Activated B cell treated with CpG ODN at 0.5 μM for 24 hours (primary cell): ENCODE measurements at places on chromosomes 6 and 20.

DNA sequence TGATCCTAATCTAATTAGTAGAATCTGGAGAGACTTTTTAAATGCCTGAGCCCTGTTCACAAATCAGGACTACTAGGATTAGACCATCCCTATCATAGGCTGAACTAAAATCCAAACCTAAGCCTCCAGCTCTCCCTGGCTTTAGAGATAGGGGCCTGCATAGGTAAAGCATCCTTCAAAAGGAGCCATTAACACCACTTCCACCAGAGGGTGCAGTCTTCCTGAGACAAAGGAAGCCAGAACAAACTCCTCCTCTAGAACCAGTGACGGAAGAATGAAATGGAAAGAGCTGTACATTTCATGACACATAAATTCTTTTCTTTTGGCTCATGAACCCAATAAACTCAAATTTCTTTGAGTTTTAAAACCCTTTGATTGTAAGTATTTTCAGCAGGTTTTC is 291.2 kb upstream of the ADGRB3 start:
- DNase-seq: no peak

DNA sequence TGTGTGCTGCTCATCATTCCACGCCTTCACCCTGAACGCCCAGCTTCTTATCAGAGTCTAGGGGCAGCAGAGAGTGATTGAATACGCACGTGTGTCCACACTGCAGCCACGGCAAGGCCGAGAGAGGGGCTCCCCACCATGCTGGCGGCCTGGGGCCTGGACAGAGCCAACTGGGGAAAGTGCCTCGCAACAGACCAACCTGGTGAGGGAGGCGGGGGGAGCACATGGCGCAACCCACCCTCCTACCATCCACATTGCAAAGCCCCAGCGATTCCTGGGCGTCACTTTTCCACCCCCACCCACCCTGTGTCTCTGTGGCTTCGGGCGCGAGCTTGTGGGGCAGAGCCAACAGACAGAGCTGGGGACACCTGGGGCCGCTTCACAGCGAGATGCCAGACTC is 66.4 kb upstream of the DUSP22 start:
- no peak for DNase-seq

GRCh38 chr6:159941286-159942113 is 27.4 kb upstream of the IGF2R start:
- no peak for DNase-seq

DNA sequence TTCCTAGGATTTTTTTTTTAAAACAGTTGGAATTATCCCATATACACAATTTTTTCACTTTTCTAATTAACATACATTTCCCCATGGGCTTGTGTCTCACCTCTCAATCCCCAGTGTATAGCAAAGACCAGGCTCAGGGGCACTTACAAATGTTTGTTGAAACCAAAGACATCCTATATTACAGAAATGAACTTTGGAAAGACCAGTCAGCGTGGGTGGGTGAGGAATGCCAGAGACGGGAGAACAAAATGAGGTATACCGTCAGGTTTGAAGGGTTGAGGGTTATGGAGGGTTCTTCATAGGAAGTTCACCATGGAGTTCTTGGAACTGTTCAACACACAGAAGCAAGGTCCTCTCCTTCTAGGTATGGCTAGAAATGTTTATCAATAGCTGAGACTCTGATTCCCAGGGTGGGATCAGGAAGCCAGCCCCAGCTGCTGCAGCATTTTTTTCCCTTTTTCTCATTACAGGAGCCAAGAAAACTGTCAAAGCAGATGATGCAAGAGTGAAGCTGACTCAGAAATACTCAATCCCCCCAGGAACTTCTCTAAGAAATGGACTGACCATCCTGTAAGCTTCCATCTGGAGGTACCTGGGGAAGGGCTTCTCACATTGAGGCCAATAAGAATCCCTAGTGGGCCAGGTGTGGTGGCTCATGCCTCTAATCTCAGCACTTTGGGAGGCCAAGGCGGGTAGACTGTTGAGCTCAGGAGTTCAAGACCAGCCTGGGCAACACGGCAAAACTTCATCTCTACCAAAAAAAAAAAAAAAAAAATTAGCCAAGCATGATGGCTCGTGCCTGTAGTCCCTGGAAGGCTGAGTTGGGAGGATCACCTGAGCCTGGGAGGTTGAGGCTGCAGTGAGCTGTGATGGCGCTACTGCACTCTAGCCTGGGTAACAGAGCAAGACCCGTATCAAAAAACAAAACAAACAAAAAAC is 15.9 kb upstream of the TBC1D20 start:
- no peak for DNase-seq

DNA sequence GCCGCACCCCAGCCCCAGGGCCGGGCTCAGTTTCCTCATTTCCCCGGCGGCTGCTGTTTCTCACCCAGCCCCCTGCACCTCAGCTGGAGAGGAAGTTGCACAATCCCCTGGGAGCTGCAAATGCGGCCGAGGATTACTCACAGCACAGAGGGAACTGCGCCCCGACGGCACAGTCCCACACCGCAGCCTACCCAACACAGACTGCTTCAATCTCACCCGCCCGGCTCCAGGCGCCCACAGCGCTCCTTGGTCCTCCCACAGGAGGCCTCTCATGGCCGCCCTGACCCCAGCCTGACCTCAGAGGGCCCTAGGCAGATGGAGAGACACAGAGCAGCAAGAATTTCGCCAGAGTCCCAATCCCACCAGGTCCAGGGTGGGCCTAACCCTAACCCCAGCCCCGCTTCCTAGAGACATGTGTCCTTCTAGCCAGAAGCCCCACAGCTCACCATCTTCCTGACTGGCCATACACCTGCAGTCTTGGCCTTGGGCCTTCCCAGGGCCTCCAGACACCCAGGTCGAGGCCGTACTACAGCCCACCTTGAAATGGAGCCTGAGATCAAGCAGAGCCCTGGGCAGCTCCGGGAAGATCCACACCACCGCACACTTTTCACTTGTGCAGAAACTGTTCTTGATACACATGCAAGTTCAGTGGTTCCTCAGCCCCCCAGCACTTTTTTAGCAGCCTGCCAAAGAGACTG is 11.7 kb downstream of the TFEB start:
- DNase-seq: peak; percentile 76

DNA sequence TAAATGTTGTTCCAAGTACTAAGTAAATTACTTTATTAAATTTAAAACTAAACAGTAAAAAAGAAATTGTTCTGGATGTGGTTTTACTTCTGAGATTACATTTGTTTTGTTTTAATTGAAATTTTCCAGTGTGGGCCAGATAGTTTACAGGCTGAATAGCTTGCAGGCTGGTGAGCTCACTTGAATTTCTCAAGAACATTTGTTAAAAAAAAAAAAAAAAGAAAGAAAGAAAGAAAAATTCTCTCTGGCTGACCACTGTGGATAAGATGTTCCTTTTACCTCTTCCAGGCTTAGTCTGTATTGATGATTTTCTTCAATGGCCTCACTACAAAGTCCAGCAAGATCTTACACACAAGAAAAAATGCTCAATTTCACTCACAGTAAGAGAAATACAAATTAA is 85.4 kb downstream of the PLCG1 start:
- DNase-seq: no peak

GRCh38 chr6:3755637-3756545 is 4.4 kb upstream of the PXDC1 start:
- DNase-seq: no peak

GRCh38 chr6:12008366-12009179 is 3.5 kb upstream of the HIVEP1 start:
- DNase-seq: peak; percentile 78

DNA sequence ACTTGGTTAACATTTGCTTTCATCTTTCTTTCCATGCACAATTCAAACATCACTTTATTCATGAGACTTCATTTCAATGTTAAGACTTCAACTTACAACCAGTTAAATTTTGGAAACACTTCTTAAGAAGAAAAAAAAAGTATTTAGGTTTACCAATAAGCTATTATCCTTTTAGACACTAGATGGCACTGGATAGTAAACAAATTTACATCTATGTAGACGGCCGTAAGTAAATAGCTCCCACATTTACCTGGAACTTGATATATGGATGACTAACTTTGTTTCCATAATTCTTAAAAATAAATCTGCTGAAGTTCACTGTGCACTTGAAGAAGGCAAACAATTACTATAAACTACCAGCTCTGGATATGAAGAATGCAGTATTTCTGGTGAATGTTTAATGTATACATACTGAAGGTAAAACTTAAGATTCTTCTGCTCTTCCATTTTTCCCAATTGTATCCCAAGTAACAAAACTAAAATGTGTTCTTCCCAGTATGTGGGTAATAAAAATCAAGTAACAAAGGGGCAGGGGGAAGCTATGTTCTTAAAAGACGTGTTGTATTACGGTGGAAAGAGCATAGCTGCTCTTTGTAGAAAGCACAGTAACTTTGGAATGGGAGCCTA is 130.6 kb upstream of the C6orf118 start:
- no peak for DNase-seq

DNA sequence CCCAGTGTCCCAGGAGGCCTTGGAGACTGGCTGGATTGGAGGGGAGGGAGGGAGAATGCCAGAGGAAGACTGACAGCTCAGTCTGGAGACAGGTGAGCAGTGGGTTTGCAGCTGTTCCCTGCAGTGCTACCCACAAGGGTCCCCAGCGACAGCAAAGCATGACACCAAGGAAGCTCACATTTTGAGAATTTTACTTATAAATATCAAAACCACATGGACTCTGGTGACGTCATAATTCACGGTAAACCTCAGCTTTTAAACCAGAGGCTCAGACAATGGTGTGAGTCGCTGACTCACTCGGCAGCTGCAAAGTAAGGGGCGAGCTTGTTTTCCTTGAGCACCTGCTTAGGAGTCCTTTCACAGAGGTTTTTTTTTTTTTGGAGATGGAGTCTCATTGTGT is 65.2 kb downstream of the THBS2 start:
- DNase-seq: no peak

GRCh38 chr6:106142876-106143431 is 56.8 kb downstream of the PRDM1 start:
- no peak for DNase-seq

GRCh38 chr6:105642708-105643107 is 239.8 kb upstream of the PREP start:
- no peak for DNase-seq

DNA sequence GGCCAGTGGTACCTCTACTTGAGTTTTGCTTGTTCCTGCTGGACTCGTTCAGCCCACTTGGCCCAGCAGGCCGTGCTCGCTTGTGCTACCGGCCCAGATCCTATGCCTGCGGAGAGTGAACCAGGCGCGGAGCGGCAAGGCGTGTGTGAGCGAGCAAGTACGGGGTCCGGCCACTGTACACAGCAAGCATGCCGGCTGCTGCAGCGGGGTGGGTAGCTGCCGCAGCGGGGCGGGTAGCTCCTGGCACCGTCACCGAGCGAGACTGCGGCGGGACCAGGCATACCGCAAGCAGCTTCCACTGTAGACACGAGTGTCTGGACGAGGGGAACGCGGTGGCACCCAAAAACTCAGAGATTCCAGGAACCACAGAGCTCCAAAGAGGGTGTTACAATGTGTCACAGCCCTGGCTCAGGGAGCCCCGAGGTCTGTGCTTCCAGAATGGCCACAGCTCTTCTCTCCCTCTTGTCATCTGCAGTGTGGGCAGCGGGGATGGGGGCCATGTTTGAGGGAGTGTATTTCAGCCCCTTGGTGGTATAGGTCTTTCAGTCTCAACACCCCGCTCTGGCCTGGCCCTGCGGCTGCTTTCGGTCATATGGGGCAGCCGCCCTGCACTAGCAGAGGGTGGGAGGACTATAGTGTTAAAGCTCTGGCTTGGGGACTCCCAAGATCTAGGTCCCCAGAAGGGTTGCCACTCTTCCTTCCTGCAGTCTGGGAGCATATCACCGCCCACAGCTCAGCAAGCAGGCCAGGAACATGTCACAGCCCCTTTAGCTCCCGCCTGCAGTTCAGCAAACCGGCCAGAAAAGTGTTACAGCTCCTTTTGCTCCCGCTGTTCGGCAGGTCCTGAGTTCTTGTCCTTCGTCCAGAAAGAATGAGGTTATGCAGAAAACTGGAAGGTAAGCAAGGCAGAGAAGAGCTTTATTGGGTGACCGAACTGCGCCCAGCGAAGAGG is 6.1 kb upstream of the RWDD1 start:
- DNase-seq: no peak

DNA sequence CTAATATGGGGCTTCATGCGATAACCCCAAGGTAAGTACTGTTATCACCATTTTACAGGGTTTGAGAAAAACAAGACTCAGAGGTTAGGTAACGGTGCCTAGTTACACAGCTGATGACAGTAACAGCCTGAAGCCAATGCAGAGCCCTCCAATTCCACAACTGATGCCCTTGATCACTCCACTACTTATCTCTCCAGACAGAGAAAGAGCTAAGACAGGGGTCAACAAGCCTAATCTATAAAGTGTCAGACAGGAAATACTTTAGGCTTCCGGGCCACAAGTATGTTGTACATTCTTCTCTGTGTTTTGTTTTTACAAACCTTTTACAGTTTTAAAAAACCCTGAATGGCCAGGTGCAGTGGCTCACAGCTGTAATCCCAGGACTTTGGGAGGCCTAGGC is 50.9 kb downstream of the MAP7 start:
- no peak for DNase-seq

- DNase-seq: no peak
Measured at GRCh38 chr6:7050872-7051779, 56.6 kb upstream of the RREB1 start.

GRCh38 chr6:33675968-33676367 is 35.5 kb downstream of the UQCC2 start:
- DNase-seq: no peak

- no peak for DNase-seq
Measured at GRCh38 chr6:29376003-29376402, 912 bp upstream of the OR12D3 start.

DNA sequence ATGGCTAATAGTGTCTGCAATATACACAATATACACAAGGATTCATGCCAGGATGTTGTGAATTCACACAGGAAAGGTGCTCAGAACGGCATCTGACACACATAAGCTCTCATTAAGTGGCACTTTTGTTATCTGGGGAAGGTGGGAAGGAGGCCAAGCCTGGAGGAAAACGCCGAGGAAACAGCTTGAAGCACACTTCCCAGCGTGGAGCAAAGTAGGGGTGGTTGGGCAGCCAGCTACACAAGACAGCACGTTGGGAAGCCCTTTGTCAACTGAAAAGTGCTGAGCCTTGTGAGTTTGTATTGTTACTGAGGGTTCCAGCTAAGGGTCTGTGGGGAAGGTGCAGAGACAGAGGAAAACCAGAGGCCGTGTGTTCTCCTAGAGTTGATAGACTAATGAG is 181.0 kb downstream of the ZMYND8 start:
- DNase-seq: no peak

- no peak for DNase-seq
Measured at GRCh38 chr20:63701329-63702035, 5.0 kb downstream of the TNFRSF6B start.

- no peak for DNase-seq
Measured at GRCh38 chr20:10619427-10619826, 54.4 kb downstream of the JAG1 start.

DNA sequence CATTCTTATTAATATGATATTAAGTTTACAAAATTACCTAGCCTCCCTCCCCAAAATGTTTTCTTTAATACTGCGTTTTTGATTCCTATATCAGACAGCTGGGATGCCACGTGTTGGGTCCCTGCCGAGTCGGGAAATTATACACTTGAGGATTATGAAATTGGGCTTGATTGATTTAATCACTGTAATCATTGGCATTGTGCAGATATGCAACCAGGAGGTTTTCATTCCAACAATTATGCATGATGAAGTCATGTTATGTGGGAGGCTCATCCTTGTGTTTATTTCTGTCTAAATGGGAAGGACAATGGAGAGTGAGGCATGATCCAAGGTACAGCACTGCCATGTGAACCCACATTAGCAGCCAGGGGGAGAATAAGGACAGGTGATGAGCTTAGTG is 30.6 kb upstream of the RIPOR2 start:
- DNase-seq: no peak

- no peak for DNase-seq
Measured at GRCh38 chr20:6665621-6666355, 101.7 kb upstream of the BMP2 start.
